Testis (tissue), 5 donors: ENCODE measurements at places on chromosomes 13 and 19.
A peak's percentile ranks its signal among the peaks of the same experiment; 100 is the strongest.

- DNase-seq: no peak
These were observed 23.3 kb downstream of the GGACT start for GRCh38 chr13:100565286-100565685.

DNA sequence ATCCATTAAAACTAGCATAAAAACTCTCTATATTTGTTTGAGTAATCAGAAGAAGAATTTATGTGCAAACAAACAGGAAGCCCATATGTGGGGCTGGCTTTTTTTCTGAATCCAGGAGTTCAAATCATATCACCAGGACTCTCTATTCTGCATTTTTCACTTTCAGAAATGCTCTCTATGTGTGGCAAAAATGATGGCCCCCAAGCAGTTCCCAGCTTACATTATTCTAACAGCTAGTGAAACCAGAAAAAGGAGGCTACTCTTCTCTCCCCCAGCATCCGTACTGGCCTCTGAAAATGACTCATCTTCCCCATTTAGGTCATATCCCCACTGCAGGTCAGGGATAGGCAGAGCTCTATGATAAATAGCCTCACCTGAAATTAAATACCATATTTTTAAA lies 20.4 kb downstream of the RBM26 start:
- DNase-seq: no peak

DNA sequence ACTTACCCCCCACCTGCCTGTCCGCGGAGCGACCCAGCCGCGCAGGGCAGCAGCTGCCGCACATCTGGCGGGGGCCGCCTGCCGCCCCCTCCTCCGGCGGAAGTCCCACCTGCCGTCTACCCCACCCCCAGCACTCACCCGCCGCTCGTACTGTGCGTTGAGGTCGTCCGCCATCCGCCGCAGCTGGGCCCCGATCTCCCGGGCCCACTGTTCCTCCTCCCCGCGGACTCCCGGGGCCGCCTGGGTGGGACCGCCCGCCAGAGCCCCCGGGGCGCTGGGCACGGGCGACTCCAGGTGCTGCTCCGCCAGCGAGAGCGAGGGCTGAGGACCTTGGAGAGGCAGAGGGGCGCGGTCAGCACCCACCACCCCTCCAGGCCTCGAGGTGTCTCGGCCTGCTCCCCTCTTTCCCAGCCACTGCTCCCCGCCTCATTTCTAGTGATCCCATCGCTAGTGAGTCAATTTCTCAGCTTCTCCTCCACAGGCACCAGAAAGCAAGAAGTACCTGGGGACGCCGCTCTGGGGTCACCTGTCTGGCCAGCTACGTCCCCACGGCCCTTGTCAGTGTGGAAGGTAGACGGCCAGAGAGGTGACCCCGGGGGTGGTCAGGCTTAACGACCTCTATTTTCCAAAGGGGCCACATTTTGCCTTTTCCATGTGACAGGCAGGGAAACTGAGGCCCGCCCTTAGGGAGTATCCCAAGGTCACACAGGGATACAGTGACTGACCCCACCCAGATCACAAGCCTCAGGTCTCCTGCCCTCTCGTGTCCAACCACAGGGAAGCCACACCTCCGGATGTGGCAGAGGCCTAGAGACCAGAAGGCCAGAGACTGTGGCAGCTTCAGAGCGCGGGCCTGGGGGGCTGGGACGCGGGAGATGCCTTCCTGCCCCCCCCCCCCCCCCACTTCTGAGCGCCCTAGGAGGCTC lies 4.3 kb downstream of the BBC3 start:
- peak; percentile 92 for DNase-seq

DNA sequence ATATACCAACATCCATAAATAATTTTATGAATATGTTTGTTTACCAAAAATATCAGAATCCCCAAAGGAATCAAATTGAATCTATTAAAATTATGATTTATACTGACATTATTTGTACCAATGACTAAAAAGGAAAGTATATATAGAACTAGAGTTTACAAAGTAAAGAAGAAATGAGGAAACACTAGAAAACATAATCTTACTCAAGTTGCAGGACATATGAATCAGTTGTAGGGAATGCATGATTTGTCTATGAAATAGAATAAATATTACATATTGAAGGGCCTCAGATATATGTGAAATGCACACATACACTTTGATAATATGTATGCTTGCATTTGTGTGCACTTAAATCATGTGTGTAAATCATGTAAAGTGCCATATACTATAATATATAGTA lies 1466.4 kb downstream of the EFNB2 start:
- no peak for DNase-seq

- DNase-seq: no peak
These were observed 31.0 kb upstream of the MBNL2 start for GRCh38 chr13:97191142-97191541.

DNA sequence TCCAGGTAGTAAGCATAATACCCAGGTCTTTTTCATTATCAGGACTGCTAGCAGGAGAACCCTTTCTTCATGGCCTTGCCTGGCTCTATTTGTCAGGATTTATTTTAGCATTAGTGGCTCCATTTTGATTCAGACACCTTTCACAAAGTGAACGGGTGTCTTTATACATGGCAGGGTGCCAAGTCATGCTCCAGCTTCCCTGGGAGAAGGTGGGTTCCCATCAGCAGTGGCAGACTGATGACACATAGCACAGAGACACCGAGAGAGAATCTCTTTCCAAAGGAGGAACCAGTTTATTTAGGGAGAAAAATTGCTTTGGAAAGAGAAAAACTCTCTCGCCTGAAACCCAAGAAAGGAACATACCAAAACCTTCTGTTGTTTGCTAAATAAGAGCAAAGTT lies 135.3 kb upstream of the TMTC4 start:
- DNase-seq: no peak

DNA sequence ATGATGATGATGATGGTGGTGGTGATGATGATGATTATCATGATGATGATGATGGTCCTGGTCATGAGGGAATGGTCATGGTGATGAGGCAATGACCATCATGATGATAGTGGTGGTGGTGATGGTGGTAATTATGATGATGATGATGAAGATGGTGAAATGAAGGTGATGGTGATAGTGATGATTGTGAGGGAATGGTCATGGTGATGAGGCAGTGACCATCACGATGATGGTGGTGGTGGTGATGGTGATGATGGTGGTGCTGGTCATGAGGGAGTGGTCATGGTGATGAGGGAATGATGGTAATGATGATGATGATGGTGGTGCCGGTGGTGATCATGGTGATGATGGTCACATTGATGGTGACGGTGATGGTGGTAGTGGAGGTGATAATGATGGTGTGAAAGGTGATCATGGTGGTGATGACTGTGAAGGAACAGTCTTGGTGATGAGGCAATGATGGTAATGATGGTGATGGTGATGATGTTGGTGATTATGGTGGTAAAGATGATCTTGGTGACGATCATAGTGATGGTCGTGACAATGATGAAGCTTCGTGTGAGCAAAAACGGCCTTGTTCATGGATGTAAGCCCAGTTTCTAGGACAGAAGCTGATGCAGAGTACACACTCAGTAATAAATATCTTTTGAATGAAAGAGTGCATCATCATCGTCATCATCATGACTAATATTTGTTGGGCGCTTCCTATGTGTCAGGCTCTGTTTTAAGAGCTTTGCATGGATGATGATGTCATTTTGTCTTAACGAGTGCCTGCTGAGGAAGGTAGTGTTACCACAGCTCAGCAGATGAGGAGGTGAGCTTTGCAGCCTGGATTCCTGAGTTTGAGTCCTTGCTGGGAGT lies 17.3 kb downstream of the SBK2 start:
- DNase-seq: no peak

- no peak for DNase-seq
These were observed 13.4 kb upstream of the KLK4 start for GRCh38 chr19:50924586-50924985.

DNA sequence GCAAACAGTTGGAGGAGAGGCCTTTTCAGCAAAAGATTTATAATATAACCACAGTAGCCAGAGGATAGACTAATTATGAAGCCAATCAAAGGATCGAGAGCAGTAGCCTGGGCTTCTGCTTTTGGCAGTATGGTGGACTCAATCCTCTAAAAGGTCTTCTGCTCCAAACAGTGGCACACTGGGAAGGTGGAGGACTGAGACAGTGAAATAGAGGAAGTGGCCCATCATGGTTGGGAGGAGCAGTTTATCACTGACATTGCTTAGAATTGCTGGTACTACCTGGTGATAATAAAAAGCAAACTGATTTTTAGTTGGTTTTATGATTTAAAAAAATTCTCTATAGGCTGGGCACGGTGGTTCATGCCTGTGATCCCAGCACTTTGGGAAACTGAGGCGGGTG lies 20.9 kb upstream of the PLAUR start:
- no peak for DNase-seq

DNA sequence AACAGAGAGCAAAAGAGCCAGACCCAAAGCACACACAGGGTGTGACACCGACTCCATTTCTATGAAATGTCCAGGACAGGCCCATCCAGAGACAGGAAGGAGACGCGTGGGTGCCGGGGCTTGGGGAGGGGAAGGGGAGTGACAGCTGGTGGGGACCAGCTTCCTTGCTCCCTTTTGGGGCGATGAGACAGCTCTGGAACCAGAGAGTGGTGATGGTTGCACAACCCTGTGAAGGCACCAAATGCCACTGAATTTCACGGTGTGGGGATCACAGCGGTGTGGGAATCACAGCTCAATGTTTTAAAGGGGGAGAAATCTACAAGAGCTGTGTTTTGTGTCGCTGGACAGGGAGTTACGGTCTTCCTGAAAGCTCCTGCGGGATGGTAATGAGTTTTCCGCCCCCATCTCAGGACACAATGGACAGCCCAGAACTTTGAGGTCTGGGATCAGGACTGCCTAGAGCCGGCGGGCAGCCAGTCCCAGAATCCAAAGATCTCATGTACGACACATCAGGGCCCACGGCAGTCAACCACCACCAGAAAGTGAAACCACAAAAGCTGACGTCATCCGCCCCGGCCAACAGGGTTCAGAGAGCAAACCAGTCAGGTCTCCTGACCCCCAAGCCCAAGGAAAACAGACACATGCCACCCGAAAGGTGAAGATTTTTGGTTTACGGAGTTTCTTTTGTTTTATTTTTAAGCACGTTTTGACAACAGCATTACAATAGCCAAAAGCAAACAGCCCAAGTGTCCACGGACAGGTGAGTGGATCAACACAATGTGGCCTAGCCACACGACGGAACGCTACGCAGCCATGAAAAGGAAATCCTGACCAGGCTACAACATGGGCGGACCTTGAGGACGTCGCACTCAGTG lies 7.3 kb downstream of the SGTA start:
- peak; percentile 36 for DNase-seq

DNA sequence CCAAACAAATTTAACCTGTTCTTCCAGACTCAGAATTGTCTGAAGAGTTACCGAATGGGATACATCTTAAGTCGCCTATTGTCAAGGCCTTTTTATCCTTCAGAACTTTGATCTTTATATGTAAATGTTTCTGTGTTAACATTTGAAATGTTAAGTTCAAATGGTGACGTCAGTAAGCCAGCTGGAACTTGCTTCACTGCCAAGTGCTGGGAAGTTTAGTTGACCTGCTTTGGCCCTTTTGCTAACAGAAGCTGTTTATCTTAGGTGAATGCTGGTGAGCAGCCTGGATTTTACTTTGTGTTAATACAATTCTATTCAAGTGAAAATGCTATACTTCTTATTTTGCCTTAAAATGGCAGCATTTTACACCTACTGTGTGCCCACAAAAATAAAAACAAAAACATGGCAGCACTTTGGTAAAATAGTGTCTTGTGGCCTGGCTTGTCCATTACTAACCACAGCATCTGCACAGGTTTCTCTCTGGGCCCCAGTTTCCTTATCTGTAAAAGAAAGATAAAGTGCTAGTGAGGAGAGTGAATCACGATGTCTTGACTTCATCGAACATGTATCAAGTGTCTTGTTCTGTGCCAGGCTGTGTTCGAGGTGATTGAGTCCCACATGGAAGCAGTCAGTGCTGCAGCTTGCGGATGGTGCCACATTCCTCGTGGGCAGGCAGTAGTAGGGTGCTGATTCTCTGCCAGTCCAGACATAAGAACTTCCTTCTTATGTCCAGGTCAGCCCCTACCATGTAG lies 2.2 kb downstream of the NAXD start:
- DNase-seq: peak; percentile 69

DNA sequence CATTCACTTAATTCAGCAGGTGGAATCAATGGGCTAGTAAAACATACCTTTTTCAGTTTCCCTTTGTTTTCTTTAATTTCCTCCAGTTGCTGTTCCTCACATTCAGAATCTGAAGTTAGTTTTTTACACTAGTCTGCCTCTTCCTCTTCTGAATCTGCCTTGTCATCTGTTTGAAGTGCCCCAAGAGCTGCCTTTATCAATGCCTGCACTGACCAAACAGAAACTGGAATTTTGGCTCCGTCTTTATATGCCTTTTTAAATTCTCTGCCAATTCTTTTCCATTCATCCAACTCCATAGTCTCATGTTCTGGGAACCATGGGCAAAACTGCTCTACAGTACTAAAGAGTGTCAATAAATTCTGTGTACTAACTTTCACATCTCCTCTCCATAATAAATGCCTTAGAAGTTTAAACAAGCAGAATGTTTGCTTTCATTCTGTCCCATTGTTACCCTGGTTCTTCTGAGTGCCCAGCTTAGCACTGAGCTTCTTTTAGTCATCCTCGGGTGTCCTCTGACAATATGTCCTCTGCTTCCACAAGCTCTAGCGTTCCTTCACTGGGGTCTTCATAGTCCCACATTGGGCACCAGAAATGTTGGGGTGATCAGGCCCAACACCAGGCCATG lies 154.2 kb downstream of the ZNF486 start:
- no peak for DNase-seq

DNA sequence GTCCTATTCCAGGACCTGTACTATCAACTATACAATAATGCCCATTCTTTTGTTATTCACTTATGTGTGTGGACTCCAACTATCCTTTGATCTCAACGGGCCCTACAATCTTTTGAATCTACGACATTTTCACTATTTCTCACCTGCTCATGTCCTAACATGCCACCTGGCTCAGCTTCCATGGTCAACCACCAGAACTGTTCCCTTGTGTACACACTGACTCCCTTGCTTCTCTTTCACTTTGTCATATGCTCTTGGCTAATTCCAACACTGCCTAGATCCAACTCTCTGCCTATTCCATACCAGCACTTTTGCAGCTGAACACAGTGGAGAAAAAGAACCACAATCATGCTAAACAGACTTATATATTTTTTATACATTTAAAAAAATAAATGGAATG lies 53.1 kb downstream of the MICU2 start:
- no peak for DNase-seq

- no peak for DNase-seq
These were observed 3.4 kb upstream of the ZSCAN4 start for GRCh38 chr19:57665261-57665806.
